ENCODE measurements at places on chromosomes 3 and 15.

- no peak for DNase-seq
These were observed 92.4 kb downstream of the CLDN1 start for GRCh38 chr3:190229632-190230424.

DNA sequence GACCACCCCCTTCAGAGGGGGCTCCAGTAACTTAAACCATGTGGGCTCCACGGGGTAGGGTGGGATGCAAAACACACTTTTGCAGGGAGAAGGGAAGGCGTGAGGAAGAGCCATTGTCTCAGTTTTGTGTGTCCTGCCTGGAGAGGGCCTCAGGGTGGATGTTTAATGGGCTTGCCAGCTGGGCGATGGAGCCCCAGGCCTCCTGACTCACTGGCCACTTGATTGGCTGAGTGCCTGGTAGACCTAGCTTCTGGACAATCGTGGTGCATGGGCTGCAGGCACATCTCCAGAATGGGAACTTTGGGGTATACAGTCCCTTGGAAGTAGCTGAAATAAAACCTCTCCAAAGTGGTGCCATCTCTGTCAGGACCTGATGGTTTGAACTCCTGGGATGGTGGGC is 118.3 kb upstream of the MRPS22 start:
- DNase-seq, result no peak

- DNase-seq, result no peak
These were observed 144.9 kb downstream of the EPHB1 start for GRCh38 chr3:134939978-134940377.

DNA sequence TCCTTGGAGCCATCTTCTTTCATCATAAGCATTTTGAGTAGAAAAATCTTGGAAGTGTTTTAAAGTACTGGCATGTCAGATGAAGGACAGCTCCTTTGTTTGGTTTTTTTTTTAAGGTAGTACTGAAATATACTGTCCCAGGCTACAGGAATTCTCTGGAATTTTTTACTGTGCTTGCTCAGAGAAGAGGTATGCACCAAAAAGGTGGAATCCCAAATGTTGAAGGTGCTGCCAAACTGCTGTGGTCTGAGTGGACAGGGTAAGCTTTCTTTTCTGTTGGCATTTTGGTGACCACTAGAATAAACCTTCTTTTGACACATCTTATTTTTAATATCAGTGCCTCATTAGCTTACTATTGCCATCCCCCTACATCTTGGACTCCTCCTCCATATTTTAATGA is 7.2 kb downstream of the GNL3 start:
- DNase-seq, result no peak

- DNase-seq, result no peak
These were observed 108.5 kb downstream of the FILIP1L start for GRCh38 chr3:100005665-100006393.

GRCh38 chr15:45603881-45604280 is 16.7 kb downstream of the BLOC1S6 start:
- no peak for DNase-seq

DNA sequence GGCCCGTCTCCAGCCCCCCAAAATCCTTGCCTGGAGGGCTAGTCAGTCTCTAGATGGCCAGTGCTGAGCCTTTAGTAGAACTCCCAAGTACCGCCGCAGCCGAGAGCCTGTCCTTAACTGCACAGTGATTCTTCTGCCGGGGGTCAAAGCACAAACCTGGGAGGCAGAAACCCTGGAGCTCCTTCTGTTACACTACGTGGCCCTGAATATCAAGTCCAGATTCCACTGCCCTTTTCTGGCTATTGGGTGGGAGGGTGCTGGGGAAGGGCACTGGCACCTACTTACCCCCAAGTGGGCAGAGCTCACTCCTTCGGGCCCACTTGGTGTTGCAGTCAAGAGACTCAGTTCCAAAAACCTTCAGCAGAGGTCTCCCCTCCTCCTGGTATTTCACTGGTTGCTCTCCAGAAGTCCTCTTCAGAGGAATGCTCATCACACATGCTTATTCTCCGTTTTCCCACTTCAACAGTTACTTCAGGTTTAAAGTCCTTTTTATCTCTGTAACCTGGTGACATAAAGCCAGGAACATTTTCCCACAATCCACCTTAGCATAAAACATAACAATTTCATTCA is 10.8 kb downstream of the PDHB start:
- no peak for DNase-seq

DNA sequence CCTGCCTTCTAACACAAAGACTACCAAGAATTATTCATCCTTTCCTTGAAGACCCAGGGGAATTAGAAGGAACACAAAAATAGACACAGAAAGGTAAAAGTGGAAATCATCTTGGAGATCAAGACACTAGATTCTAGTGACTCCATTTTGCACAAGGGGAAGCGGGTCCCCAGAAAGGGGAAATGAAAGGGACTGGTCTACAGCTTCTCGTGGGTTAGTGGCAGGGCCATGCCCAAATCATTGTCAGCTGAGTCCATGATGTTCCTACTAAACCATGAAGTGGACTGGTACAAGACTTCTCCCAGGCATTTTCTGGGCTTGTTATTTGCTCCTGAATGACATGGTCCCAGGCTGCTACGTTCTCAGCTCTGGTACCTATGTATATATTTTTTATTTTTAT is 230.7 kb upstream of the TPRG1 start:
- DNase-seq, result no peak

GRCh38 chr15:85453144-85453872 is 72.9 kb downstream of the AKAP13 start:
- DNase-seq, result no peak

DNA sequence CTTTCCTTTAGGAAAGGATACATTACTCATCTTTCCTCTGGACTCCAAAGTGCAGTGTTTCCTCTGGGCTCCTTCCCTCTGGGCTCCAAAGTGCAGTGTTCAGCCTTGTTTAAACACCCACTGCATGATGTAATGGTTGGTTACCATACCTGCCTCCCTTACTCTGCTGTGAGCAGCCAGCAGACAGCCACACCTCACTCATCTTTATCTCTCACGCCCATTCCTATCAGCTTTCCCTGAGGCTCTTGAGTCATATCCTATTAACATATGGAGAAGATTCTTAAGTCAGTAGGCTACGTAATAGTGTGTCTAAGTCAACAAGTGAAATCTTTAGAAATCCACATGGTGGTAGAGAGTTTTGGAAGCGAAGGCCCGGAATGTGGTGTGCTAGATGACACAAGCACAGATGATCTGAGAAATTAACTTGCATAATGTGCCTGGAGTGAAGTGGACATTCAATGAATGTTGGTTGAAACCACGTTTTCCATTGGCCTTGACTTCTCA is 97.2 kb upstream of the CTNNB1 start:
- DNase-seq, result no peak

DNA sequence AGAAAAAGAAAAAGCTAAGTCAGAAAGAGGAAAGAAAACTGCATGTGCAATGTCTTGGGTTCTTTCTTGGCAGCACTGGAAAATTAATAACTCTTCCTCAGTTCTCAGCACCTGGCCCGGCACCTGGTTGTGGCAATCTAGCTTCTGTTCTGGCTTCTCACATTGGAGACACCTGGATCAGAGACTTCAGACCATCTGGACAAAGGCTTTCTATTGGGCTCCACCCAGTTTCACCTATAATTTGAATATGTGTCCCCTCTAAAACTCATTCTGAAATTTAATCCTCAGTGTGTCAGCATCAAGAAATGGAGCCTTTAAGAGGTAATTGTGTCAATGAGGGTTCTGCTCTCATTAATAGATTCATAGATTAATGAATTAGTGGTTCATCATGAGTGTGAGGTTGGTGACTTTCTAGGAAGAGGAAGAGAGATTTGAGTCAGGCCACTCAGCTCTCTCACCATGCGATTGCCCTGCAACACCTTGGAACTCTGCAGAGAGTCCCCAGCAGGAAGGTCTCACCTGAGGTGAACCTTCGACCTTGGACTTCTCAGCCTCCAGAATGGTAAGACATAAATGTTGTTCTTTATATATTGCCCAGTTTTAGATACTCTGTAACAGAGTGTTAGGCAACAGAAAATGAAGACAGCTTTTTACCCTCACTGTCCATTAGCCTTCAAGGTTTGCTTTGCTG is 679.9 kb downstream of the NTRK3 start:
- no peak for DNase-seq

- DNase-seq, result no peak
These were observed 139.7 kb upstream of the CMC1 start for GRCh38 chr3:28101705-28102104.

DNA sequence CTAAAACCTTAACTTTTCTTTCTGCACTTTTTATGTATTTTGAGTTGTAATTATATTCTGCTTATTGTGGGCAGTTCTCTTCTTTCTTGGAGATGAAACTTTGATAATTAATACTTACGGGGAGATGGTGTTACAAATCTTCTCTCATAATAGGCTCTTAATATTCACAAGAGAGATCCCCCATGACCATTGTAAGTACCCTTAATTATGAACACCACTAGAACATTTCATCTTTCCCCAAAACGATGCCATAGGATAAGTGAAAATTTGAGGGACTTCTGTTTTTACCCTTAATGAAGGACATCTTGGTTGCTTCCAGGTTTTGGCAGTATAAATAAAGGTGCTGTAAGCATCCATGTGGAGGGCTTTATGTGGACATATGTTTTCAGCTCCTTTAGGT is 60.7 kb downstream of the PIAS1 start:
- DNase-seq, result no peak

GRCh38 chr3:42300013-42300412 is 34.0 kb upstream of the CCK start:
- DNase-seq, result no peak

DNA sequence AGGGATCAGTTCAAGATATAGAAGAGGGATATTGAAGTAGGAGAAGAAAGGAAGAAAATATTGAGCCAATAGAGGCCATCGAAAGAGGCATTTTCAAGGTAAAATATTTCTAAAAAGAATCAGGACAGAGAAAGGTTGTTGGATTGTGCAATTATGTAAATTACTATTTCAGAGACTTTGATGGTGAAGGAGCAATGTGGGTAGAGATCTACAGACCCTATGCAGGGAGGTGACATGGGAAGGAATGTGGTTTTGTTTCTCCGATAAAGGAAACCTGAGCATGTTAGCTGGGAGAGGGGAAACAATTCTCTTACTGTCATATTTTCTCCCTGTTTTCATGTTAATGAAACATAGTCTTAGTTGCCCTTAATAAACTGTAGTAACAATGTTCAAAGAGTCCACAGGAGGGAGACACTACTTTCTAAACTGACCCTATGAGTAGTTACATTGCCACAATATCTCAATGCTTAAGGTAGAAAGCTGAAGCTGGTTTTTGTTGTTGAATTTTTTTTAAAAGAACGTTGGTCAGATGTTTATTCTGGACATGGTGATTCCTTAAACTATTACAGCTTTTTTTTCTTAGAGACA is 133.3 kb downstream of the GRM7 start:
- DNase-seq, result no peak

DNA sequence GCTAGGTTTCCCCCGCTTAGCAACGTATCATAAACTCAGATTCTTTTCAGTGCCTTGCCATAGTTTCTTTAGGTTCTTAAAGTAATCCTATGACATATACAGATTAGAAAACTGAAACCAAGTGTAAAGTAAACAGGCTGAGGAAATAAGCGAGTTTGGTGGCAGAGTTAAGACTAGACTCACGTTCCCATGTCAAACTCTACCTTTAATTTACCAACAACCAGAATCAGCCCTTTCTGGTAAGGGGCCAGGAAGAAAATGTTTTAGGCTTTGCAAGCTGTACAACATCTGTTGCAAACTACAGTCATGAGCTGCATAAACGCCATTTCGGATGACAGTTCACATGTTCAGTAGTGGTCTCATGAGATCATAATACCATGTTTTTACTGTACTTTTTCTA is 128.0 kb upstream of the PRICKLE2 start:
- DNase-seq, result no peak

DNA sequence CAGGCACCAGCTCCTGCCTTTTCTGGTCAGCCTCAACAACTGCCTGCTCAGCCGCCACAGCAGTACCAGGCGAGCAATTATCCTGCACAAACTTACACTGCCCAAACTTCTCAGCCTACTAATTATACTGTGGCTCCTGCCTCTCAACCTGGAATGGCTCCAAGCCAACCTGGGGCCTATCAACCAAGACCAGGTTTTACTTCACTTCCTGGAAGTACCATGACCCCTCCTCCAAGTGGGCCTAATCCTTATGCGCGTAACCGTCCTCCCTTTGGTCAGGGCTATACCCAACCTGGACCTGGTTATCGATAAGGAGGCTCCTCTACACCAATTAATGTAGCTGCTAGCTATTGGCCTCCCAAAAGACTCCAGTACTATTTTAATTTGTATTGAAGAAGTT is 38.9 kb downstream of the TFG start:
- DNase-seq, result no peak

GRCh38 chr3:4820296-4821121 is 158.7 kb upstream of the BHLHE40 start:
- DNase-seq, result no peak

DNA sequence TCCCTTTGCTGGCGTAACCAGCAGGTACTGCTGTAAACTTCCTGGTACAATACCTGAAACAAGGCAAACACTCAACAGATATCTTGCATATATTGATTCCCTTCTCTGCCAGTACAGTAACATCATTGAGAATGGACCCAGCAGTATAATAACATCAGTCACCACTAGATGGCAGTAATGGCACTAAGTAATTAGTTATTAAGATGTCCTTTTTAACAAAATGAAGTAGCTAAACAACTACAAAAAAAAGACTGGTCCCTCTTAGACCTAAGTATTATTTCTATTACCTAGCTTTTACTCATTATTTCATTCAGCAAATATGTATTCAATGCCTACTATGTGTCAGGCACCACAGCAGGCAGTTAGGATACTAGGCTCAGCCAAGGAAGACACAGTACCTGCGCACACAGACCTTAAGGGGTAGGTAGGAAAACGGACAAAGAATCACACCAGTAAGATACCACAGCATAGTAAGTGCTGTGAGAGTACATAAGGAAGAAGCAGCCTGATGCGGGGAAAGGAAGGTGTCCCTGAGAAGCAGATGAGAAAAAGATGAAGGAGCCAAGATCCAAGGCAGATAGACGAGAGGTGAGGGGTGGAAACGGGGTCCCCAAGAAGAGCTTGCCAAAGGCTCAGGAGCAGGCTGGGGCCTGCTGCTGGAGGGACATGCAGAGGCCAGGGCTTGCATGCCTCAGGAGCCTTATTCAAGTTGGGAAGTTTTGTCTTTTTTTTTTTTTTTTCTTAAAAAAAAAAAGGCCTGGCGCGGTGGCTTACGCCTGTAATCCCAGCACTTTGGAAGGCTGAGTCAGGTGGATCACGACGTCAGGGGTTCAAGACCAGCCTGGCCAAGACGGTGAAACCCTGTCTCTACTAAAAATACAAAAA is 102.7 kb upstream of the CHD2 start:
- no peak for DNase-seq

- DNase-seq, result no peak
These were observed 76.4 kb downstream of the LSM3 start for GRCh38 chr3:14254812-14255702.

- DNase-seq, result no peak
These were observed 6.3 kb downstream of the TBL1XR1 start for GRCh38 chr3:177190756-177191681.

DNA sequence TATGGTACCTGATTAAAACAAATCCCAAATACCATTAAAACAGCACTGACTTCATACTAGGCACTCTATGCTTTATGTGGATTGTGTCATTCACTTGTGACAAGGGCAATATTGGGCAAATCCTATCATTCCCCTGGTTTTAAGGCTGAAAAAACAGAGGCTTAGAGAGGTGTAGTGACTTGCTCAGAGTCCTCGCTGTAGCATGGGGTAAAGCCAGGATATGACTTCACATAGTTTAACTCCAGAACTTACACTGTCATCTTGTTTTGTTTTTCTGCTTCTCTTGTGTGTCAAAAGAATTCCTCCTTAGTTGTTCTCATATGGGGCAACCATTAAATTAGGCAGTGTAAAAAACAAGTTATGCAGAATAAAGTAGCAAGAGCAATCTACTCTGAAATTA is 40.3 kb upstream of the ICE2 start:
- DNase-seq, result no peak

GRCh38 chr3:117234331-117234730 is 524.8 kb downstream of the TUSC7 start:
- no peak for DNase-seq
